ENCODE measurements at places on chromosomes 3 and 15.

- no peak for DNase-seq
Measured at GRCh38 chr3:189513281-189514117, 117.7 kb upstream of the TP63 start.

GRCh38 chr15:74866090-74866489, 7.1 kb downstream of the SCAMP2 start:
- no peak for DNase-seq

DNA sequence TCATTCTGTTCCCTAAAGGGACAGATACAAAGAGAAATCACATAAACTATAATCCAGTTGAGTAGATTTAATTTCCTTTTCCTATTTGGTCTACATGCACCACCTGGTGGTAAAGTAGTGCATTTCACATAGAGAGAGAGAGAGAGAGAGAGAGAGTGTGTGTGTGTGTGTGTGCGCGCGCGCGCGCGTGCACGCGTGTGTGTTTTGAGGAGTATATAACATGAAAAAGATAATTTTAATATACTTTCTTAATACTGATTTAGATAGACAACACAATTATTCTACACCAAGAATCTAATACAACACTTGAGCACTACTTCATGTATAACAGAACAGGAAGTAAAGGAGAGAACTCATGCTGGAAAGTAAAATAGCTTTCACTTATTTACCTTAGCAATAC, 1.1 kb upstream of the FGF7 start:
- DNase-seq, result peak; percentile 55

DNA sequence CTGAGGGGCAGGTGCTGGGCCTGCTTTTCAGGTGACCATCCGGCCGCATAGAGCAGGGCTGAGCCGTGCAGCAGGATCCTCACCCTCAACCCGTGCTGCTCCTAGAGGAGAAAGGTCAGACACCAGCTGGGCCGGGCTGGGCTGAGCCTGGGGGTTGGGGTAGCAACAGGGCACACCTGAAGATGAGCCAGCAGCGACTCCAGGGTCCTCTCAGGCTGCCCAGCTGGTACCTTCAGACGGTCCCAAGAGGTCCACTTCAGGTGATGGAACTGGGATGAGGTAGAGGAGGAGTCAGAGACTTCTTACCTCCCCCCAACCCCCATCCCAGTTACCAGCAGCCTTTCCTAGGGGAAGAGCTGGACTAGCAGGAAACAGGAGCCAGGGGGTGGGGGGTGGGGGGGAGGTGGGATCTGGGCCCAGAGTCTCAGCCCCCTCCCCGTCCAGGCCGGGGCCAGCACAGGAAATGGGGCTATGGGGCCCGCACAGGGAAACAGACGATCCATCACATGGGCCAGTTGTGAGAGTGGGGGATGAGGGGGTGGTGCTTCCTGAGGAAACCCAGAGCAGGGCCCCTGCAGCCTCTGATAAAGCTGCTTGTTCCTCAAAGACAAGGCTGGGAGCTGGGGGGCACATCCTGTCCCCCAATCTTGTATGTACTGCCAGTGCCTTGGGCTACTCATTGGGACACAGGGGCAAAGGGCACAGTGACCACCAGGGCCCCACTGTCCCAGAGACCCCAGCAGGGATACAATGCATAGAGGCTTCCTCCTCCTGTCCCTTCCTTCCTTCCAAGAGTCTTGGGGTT, 3.0 kb downstream of the INKA1 start:
- no peak for DNase-seq

- no peak for DNase-seq
Measured at GRCh38 chr3:179174316-179174715, 26.2 kb downstream of the PIK3CA start.

DNA sequence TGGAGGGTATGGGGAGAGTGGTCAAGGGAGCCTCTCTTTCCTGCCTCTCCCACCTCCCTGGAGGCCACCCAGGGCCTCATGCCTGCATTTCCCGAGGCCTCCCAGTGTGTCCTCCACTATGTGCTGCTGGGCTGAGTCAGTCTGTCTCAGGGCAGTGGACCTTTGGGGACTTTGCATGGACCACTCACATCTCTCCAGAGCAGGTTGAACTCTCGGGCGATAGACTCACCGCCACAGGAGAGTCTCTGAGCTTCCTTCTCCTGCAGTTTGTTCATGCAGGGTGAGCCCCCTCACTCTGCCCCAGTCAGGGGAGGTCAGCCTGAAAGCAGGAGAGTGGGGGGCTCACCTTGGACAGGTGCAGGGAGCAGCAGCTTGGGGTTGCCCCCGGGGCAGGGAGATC, 60.5 kb upstream of the SEC22A start:
- DNase-seq, result no peak

- no peak for DNase-seq
Measured at GRCh38 chr15:63528138-63528659, 23.8 kb downstream of the USP3 start.

DNA sequence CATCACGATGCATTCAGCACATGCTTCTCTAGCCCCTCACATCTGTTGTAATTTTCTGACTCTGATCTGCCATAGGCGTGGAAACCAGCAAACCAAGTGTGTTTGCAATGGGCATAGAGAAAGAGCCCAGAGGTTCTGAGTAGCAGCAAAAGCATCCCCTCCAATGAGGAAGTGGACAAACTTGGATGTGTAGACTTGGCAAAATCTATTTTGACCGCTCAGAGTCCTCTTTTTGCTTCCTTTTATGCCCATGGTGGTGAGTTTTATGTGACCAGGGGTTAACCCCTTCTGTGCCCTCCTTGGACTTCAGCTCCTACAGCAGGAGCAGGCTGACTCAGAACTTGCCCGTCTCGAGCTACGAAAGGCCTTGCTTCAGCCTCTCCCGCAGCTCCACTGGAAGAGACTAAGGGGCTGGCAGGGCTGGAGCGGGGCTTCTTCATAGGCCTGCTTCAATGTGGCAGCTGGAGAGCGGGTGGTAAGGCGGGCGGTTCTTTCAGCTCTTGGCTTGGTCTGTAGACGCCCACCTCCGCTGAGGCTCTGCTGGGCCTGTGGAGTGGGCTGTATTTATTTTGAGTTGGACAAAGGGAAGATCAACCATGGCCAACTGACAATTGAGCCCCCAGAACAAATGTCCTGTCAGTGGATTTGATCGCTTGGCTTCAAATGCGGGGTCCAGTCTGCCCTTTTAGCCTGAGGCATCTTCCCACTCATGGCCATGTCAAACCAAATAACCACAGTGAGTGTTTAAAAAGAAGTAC, 6.5 kb upstream of the ETV5 start:
- DNase-seq, result no peak

DNA sequence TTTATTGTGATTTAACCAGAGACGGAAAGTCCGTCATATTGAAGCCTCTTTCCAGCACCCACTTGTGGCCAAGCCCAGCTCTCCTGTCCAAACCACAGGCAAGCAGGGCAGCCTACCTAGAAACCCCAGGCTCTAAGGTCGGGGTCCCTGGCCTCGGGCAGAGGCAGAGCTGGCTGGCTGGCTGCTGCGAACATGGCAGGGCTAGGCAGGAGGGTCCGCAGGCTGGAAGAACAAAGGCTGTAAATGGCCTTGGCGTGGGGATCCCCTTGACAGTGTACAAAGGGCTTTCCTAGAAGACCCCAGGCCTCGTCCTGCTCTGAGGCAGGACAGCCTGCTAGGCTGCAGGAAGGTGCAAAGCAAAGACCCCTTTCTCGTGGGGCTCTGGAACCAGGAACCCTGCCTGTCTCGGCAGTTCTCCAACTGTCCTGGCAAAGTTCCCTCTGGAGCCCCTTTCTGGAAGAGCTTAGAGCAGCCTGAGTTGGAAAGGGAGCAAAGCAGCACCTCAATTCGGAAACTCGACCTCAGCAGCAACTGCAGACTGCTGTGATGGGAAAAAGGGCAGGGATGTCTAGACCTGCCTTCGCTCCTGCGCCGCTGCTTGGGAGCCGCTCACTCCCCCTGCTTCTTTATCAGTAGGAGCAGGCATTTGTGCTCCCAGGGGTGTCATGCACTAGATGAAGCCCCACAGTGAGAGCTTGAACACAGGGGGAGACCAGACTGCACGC, 8.5 kb downstream of the CALML4 start:
- no peak for DNase-seq

- DNase-seq, result no peak
Measured at GRCh38 chr15:64985366-64986033, 4.2 kb downstream of the SPG21 start.

DNA sequence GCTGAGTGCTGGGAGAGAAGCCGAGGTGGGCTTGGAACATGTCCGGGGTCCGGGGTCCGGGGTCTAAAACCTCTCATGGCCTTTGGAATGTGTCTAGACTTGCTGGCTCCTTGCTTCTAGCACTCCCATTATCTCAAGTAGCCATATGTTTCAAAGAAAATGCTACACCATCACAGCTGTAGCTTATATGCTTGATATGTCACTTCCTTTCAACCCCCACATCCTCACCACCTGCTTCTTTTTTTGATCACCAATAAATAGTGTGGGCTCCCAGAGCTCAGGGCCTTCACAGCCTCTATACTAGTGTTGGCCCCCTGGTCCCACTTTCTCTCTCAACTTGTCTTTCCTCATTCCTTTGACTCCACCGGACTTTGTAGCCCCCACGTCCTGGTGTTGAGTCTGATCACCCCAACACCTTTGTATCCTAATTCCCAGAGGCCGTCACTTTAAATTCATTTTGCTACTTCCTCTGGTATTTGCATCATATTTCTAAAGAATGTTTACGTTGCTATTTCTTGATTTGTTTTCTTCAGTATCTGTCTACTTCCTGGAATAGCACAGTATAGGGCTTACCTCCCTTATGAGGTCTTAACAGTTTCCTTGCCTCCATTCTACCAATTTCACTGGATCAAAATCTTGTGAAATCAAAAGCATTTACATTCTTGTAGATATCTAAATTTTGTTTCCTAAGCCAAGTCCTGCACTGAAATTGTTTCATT, 71.9 kb upstream of the CHRNB4 start:
- DNase-seq, result no peak

DNA sequence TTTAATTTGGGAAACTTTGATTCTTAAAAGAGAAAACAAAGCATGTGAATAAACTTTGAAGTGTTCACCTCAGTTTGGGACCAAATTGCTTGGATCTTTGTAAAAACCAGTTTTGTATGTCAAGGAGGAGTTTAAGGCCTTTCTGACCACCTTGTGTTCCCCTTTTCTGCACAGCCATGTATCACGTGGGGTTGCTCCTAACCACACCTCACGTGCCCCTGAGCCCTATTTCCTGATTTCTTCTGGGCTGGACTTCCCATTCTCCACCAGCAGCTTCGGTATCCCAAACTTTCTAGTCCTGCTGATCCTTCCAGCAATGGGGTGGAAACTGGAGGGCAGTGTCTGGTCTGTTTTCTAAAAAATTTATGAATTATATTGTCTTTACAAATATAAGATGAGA, 76.4 kb upstream of the STT3B start:
- no peak for DNase-seq

- DNase-seq, result no peak
Measured at GRCh38 chr3:148642214-148642613, 55.5 kb upstream of the AGTR1 start.

DNA sequence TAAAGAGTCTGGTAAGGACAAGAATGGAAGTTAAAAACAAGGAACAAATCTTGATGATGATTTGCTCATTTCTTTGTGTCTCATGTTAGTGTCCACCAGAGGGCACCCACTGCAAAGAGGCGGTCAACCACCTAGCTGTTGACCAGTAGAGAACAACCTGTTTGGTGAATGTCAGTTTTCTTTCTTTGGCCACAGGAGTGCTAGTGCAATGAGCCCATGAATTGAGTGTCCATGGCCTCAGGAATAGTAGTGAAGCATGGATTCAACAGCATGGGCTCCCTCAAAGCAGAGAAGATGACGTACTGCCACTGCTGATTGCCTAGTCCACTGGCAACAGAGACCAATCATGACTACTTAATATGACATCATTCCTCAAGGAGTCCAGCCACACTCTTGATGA, 10.7 kb upstream of the CNTN6 start:
- peak; percentile 1 for DNase-seq

DNA sequence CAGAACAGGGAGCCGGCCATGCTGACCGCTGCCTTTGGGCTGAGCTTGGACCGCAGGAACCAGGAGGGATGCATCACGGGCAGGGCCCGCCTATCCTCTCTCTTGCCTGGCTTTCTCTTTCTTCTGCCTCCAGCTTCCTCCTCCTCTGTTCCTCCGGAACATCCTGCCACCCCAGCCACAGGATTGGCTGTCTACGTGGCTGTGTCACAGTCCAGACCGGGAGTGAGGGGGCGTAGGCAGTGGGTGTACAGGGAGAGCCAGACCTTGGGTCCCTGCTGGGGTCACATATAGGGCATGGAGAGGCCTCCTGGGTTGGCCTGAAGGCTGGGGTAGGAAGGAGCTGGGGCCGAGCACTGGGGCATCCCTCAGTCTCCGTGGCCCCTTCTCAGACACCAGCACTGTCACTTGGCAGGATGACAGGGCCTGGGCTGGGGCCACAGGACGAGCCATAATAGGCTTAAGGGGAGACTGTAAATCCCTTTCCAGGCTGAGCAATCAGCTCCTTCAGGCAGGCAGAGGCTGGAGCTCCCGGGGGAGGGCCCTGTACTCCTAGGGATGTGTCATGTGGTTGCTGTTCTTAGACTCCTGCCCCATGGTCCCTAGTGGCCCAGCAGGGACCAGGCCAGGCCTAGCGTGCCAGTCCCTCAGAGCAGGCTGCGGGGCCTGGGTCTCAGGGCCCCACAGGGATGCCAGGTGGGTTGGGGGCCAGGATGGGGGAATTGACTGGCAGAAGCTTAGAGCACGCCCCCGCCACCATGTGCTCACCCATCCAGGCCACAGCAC, 25.4 kb downstream of the LINGO1 start:
- no peak for DNase-seq

- DNase-seq, result peak; percentile 41
Measured at GRCh38 chr15:65902373-65902772, 33.1 kb downstream of the RAB11A start.

DNA sequence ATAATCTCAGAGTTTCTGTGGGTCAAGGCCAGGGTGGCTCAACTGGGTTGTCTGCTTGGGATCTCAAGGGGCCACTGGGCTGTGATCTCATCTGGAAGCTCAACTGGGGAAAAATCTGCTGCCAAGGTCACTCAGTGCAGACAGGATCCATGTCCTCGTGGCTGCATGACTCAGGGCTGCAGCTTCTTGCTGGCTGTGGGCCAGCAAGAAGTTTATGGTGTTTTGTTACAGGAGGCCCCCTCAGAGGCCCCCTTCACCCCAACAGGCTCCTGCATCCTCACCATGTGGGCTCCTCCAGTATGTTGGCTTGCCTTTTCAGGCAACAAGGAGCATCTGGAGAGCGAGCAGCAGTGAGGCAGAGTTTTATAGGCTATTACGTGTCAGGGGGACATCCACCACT, 14.6 kb downstream of the OCA2 start:
- DNase-seq, result no peak

GRCh38 chr3:76888856-76889255, 151.0 kb upstream of the ROBO2 start:
- DNase-seq, result no peak

Data from activated CD4-positive, alpha-beta T cell treated with anti-CD3 and anti-CD28 coated beads, Interleukin-2, Interleukin-6, amounts not matched to agents 100 ng/mL and 50 ng/mL, durations not matched to agents 16 hours and 8 hours (primary cell).